ENCODE measurements at places on chromosomes 2 and 18.
A peak's percentile ranks its signal among the peaks of the same experiment; 100 is the strongest.

- H3K4me3 ChIP-seq = no peak overlapping the region
- no peak for DNase-seq
- peaks cover 4% of the 10 kb centered on the region for H3K27me3 ChIP-seq
- H3K27ac ChIP-seq = peak overlapping the region; percentile 78
Observed at GRCh38 chr2:128347701-128348539, 29.3 kb upstream of the HS6ST1 start.

GRCh38 chr2:216884347-216884746 lies 24.5 kb upstream of the TNP1 start:
- H3K27me3 ChIP-seq = no peaks in the 10 kb centered on the region
- H3K36me3 ChIP-seq = no peaks in the 10 kb centered on the region
- no peak for DNase-seq
- H3K27ac ChIP-seq = no peak overlapping the region
- H3K4me3 ChIP-seq = no peak overlapping the region
- H3K4me1 ChIP-seq = peaks cover 2% of the 10 kb centered on the region

DNA sequence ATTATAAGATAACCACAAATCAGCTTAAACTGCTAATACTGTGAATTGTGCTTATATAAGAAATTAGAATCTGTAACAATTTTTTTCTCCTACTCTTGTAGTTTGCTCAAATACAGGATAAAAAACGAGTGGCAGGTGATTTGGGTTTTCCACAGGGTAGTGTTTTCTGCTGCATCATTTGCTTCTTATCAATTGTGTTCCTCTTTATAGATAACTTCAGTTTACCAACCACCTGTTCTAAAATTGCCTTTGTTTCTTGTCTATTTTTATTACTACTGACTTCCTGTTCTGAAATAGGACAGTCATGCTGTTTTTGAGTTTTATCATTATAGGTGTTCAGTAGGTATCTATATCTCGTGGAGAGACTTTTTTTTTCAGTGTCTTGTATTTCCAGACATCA lies 56.9 kb downstream of the MFSD6 start:
- H3K27ac ChIP-seq = peak overlapping the region; percentile 63
- DNase-seq = no peak
- H3K36me3 ChIP-seq = peaks cover 4% of the 10 kb centered on the region
- H3K27me3 ChIP-seq = no peaks in the 10 kb centered on the region
- peaks cover 18% of the 10 kb centered on the region for H3K4me1 ChIP-seq

DNA sequence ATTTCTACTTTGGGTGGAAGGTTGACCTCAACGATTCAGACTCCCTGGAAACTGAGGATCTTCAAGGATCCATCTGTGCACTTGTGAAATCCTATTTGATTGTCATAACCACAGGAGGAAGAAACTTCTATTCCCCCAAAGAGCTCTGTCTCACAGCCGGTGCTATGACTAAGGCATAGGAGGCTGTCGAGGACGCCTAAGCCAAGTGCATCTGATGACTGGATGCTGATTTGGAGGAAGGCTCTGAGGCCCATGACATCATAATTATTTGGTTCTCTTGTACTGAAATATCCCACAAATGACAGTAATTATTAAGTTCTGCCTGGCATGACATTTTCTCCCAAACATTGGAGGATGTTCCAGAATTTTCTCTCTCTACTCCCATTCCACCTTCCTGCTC lies 13.8 kb upstream of the KCNF1 start:
- H3K4me3 ChIP-seq = no peak overlapping the region
- DNase-seq = no peak
- H3K4me1 ChIP-seq = peaks cover 2% of the 10 kb centered on the region
- H3K27me3 ChIP-seq = peaks cover 5% of the 10 kb centered on the region

DNA sequence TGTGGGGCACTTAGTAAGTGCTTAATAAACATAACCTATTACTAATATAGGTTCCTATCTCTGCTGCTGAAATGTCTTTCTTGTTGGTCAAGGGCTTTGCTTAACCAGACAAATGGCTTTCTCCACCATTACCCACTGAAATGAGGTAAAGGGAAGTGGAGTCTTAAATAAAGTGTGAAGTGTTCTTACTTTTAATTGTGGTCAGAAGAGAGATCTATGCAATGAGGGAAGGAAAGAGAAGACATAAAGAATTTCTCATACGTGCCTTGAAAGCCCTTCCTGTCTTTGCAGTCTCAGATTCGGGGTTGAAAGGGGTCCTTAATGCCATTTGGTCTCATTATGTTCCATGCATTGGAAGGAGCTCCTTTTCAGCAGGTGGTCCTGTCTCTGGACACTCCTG lies 6.9 kb upstream of the CXCR4 start:
- H3K36me3 ChIP-seq = no peaks in the 10 kb centered on the region
- no peak overlapping the region for H3K4me3 ChIP-seq
- no peak overlapping the region for H3K27ac ChIP-seq
- peaks cover 17% of the 10 kb centered on the region for H3K27me3 ChIP-seq

DNA sequence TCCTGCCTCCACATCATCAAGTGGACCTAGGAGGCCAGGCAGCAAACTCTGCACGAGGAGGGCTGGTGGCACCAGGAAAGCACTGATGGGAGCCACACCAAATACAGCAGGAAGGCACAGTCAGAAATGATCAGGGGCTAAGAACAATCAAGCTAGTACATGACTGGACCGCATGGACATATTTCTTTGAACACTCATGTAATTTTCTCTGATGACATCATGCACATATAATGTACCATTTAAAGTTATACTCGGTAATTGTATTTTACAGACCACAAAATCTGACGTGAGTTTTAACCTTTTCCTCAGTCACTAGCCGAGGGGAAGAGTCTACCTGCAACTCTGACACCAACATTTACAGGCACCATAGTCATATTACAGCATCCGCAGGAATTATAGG lies 76.7 kb downstream of the XDH start:
- H3K27me3 ChIP-seq = peaks cover 3% of the 10 kb centered on the region
- no peak for DNase-seq
- no peak overlapping the region for H3K4me3 ChIP-seq
- no peaks in the 10 kb centered on the region for H3K4me1 ChIP-seq
- H3K36me3 ChIP-seq = peaks cover 4% of the 10 kb centered on the region
- no peak overlapping the region for H3K27ac ChIP-seq

DNA sequence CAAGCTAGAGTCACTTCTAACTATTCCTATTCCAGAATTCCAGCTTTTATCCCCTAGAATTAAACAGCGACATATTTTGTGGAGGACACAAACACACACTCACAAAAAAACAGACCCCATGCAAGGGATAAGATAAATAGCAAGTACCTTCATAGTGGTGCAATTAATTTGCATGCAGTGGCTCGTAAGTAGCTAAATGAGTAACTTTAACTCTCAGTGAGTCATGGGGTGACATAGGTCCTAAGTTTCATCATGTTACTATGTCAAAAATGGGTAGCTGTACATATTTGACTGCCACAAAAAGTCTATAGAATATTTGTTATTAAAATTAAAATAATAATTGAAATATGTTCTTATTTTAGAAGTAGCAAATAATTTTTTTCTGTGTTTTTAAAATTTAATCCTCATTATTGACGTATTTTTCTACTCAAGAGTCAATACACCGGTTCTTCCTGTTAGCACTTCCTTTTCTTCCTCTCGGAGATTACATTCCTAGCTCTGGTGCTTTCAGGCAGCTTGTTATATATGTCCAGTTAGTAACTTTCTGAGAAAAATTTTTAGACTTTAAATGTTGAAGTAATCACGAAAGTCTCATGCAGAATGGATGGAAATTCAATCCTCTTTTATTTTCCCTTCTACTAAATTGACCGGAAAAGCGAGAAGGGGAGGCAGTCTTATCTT lies 247.0 kb downstream of the KCNH7 start:
- H3K27ac ChIP-seq = no peak overlapping the region
- DNase-seq = no peak
- peaks cover 20% of the 10 kb centered on the region for H3K36me3 ChIP-seq
- H3K4me3 ChIP-seq = no peak overlapping the region
- peaks cover 27% of the 10 kb centered on the region for H3K4me1 ChIP-seq

- no peak for DNase-seq
- H3K36me3 ChIP-seq = no peaks in the 10 kb centered on the region
- peaks cover 19% of the 10 kb centered on the region for H3K4me1 ChIP-seq
- no peak overlapping the region for H3K4me3 ChIP-seq
- no peak overlapping the region for H3K27ac ChIP-seq
- no peaks in the 10 kb centered on the region for H3K27me3 ChIP-seq
Observed at GRCh38 chr18:73838107-73838506, 309.5 kb downstream of the FBXO15 start.

GRCh38 chr2:127431408-127432023 lies 13.3 kb downstream of the PROC start:
- H3K27me3 ChIP-seq = no peaks in the 10 kb centered on the region
- H3K4me1 ChIP-seq = peaks cover 2% of the 10 kb centered on the region
- DNase-seq = no peak
- H3K27ac ChIP-seq = peak overlapping the region; percentile 1

DNA sequence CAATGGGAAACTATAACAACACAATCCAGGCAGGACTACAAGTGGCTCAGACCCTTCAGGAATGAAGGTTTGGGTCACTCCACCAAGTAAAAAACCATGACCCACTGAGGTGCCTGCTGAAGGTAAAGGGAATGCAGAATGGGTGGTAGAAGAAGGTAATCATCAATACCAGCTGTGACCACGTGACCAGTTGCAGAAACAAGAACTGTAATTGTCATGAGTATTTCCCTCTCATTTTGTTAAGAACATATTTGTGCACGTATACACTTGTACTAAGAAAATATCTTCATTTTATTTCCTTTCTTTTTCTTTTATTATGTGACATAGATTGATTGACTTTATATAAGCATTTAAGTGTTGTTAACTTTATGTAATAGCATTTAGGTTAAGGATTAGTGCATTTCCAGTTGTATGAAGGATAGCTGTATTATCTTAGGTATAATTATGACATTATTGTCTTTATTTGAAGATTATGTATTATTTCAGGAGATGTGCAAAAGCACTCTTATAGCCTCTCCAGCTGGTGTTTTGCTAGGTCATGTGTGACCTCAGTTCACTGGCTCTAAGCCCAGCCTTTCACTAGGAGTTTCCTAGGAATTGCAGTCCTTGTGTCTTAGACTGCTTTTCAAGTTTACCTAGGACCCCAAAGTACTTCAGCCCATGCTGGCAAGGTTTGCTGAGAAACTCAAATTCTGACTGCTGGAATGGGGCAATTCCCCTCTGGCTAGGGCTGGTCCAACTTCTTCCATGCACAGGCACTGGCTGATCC lies 125.7 kb upstream of the DPP10 start:
- no peak for DNase-seq
- no peaks in the 10 kb centered on the region for H3K36me3 ChIP-seq
- H3K27me3 ChIP-seq = no peaks in the 10 kb centered on the region
- H3K27ac ChIP-seq = no peak overlapping the region
- no peaks in the 10 kb centered on the region for H3K4me1 ChIP-seq
- no peak overlapping the region for H3K4me3 ChIP-seq

DNA sequence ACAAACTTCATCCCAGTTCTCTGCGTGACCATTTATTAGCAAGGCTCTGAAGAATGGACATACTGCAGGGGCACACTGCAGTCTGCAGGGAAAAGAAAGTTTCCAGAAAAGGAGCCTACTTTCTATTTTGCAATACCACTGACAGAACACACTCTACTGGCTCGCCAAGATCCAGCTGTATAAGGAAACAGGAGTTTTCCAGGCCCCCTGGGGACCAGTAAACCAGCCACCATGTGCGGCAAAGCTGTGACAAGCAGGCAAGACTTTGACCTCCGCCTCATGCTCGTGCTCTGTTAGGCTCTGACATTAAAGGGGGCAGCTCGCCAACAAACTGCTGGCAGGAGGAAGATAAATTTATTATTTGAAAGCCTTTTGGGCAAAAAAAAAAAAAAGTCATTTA lies 67.3 kb downstream of the CCBE1 start:
- no peaks in the 10 kb centered on the region for H3K4me1 ChIP-seq
- peaks cover 22% of the 10 kb centered on the region for H3K27me3 ChIP-seq
- H3K27ac ChIP-seq = no peak overlapping the region
- no peaks in the 10 kb centered on the region for H3K36me3 ChIP-seq
- no peak for DNase-seq

DNA sequence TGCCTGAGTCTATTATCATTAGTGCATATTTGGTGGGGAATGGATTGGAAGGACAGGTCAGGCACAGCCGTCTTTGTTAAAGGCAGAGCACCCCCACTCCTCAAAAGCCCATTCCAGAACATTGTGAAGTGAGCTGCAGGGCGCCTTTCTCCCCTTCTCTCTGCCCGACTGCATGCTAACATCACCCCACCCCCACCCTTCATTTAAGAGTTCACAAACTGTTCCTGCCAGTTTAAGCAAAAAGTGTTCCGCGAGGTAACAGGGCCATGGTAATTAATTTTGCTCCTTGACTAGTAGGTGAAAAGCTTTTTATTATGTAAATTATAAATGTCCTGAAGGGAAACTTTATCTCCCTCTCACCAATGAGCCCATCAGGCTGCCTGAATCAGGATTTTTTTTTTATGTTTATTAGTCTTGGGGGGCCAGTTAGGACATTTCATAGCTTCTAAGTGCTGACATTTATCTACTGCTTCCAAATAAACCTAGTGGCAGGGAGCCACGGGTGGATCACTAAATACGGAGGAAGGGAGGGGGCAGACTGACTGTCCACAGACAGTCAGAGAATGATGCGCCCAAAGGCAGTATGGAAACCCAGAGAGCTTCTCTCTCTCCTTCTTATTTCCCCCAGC lies 99.4 kb downstream of the FTCDNL1 start:
- no peaks in the 10 kb centered on the region for H3K36me3 ChIP-seq
- H3K27me3 ChIP-seq = peaks cover 12% of the 10 kb centered on the region
- no peak for DNase-seq
- H3K27ac ChIP-seq = no peak overlapping the region

GRCh38 chr18:11865071-11865470 lies 13.9 kb downstream of the CHMP1B start:
- no peak overlapping the region for H3K4me3 ChIP-seq
- H3K36me3 ChIP-seq = no peaks in the 10 kb centered on the region
- H3K27me3 ChIP-seq = no peaks in the 10 kb centered on the region
- peaks cover 5% of the 10 kb centered on the region for H3K4me1 ChIP-seq
- peak overlapping the region; percentile 10 for H3K27ac ChIP-seq
- DNase-seq = no peak

- H3K4me3 ChIP-seq = no peak overlapping the region
- no peak for DNase-seq
- H3K27me3 ChIP-seq = peaks cover 29% of the 10 kb centered on the region
- H3K36me3 ChIP-seq = no peaks in the 10 kb centered on the region
Observed at GRCh38 chr2:239760596-239760995, 264.5 kb downstream of the NDUFA10 start.

GRCh38 chr2:7286120-7286519 lies 368.9 kb downstream of the RNF144A start:
- peaks cover 2% of the 10 kb centered on the region for H3K4me1 ChIP-seq
- no peak overlapping the region for H3K27ac ChIP-seq
- no peak overlapping the region for H3K4me3 ChIP-seq
- DNase-seq = no peak

All from progenitor cell of endocrine pancreas (in vitro differentiated cells).